Uterus (tissue), 4 donors: ENCODE measurements at places on chromosomes 7 and 10.

DNA sequence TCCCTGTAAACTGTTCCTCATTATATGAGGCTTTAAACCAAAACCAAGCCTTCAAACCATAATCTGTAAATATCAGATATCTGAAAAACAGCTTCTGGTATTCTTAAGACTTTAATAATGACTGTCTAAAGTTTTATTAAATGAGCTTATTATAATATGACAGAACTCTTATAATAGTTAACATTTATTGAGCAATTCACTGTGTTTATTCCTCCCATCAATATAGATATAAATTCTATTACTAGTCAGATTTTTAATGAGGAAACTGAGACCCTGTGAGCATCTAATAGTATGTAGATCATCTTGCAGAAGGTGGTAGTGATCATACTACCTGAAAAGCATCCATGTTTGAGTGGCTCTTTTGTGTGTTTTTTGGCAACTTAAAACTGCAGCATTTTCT lies 45.1 kb downstream of the KIF11 start:
- no peak for DNase-seq

DNA sequence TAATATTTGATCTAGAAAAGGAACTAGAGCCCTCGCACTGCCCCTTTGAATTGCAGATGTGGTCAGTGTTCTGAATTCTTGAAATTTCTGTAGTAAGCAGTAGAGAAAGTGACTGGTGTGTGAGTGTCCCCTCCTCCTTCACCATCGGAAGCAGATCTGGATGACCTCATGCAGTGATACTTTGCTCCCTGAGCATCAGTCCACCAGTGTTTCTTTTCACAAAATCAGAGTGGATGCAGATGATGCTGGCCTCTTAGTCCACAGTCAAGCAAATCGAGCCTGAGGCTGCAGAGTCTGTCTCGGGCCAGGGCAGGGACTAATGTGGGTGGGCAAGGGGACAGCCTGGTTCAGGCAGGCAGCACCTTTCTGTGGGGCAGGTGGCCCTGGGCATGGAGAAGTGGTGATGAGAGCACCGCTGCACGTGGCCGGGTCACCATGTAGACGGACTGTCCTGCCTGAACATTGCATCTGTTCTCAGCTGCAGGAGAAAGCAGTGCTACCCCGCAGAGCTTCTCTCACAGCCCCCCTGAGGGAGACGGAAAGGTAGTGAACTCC lies 5.4 kb downstream of the INSIG1 start:
- DNase-seq, result no peak

- no peak for DNase-seq
These were observed 42.0 kb upstream of the ADGRA1 start for GRCh38 chr10:133045556-133046389.

- no peak for DNase-seq
These were observed 307.6 kb downstream of the FGFR2 start for GRCh38 chr10:121290674-121291073.

- DNase-seq, result no peak
These were observed 114.2 kb upstream of the HABP2 start for GRCh38 chr10:113438652-113439051.

GRCh38 chr7:8035647-8036518 lies 67.3 kb downstream of the GLCCI1 start:
- no peak for DNase-seq
